Caki2 (cell line): ENCODE measurements at places on chromosomes 5 and 9. TPM values are rescaled to one million over a fixed set of nuclear protein-coding genes. Genes with fewer than 3 reads are reported as not detected.
A peak's percentile ranks its signal among the peaks of the same experiment; 100 is the strongest.

PRELID2 gene
- 33.1 and 46.4 TPM in 2 replicates for total RNA-seq

SLC2A8 gene
- 13.0 and 16.7 TPM in 2 replicates for total RNA-seq

NMUR2 gene
- total RNA-seq: 6.4 TPM in 1 of 2 replicates, not detected in the other

LCN15 gene
- not detected in 2 replicates for total RNA-seq

ENTR1 gene
- 58.2 and 79.3 TPM in 2 replicates for total RNA-seq

DNA sequence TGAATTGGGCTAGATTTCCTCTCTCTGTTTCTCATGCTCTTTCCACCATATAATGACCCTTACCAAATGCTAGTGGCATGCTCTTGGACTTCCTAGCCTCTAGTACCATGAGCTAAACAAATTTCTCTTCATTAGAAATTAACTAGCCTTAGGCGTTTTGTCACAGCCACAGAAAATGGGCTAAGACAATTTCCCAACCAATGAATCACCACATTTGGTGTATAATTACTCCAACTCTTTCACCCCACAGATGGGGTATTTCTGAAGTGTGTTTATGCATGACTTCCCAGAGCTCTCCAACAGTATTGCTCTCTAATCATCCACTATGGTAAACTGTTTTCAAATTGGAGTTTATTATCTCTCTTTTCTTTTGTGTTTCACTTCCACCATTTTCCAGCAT, 1041.1 kb upstream of the COX7C start:
- no peak for DNase-seq

- DNase-seq: no peak
Observed at GRCh38 chr9:89357331-89358197, 39.3 kb downstream of the SECISBP2 start.

GRCh38 chr9:124006448-124007361, 4.9 kb upstream of the LHX2 start:
- peak; percentile 10 for DNase-seq

DNA sequence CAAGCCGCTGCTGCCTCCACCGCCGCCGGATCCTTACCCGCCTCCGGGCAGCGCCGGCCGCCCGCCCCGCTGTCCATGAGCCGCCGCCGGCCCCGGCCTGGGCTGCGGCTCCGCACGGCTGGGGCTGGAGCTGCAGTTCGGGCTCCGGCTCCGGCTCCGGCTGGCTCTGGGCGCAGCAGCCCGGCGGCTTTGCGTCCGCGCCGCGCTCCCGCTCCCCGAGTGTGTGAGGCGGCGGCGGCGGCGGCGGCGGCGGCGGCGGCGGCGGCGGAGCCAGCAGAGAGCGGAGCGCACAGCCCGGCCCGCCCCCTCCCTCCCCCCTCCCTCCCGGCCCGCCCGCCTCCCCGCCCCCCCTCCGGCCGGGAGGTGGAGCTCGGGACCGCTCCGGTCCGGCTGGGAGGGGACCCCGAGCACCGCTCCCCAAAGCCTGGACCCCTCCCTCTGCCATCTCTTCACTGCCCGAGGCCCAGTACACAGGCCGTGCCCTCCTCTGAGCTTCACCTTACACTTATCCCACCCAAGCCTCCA, at the start of gene PCDH1:
PCDH1 (minus strand) TSS at position 225 of the 525 bp plus-strand sequence; CDS start at position 77, 148 bp downstream.
- no peak for DNase-seq

DNA sequence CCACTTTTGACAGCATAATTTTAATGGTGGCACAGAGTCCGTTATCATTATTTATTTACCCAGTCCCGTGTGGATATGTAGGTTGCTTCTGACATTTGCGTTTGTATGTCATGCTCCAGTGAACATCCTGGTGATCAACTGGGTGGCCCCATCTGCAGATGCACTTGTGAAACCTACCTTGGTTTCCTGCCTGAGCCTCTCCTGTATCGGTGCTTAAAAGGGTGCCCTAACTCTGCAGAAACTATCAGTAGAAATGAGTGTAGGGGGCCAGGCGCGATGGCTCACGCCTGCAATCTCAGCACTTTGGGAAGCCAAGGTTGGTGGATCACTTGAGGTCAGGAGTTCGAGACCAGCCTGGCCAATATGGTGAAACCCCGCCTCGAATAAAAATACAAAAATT, 92.1 kb upstream of the IER5L start:
- DNase-seq: no peak

DNA sequence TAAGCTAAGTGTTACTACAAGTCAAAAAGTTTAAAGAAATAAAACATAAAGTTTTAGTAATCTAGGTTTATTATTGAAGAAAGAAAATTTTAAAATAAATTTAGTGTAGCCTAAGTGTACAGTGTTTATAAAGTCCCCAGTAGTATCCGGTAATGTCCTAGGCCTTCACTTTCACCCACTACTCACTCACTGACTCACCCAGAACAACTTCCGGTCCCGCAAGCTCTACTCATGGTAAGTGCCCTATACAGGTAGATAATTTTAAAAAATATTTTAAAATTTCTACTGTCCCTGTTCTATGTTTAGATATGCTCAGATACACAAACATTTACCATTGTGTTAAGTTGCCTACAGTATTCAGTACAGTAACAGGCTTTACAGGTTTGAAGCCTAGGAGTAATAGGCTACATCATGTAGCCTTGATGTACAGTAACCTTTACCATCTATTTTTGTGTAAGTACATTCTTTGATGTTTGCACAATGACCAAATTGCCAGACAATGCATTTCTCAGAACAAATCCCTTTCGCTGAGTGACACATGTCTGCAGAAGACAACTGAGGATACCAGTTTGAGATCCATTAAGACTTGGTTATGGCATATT, 253.6 kb downstream of the TRIM32 start:
- no peak for DNase-seq

DNA sequence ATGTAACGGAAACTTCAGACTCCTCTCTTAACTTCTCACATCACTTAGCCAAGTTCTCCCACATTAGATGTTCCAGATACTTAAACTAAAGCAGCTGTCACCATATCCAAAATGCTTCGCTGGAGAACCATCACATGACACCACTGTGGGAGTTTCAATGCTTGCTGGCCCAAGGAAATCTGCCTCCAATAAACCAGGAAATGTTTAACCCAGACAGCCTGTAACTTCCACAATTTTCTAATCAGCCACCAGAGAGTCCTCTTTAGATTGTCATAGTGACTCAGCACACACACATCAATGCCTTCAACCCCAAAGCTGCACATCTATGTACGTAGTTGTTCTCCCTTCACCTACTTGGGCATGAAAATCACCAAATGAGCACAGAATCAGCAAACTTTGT, 118.7 kb downstream of the LPAR1 start:
- DNase-seq: peak; percentile 95

GRCh38 chr5:178427576-178428197, 162.5 kb downstream of the COL23A1 start:
- no peak for DNase-seq

GRCh38 chr9:16510482-16510881, 360.0 kb downstream of the BNC2 start:
- DNase-seq: no peak

DNA sequence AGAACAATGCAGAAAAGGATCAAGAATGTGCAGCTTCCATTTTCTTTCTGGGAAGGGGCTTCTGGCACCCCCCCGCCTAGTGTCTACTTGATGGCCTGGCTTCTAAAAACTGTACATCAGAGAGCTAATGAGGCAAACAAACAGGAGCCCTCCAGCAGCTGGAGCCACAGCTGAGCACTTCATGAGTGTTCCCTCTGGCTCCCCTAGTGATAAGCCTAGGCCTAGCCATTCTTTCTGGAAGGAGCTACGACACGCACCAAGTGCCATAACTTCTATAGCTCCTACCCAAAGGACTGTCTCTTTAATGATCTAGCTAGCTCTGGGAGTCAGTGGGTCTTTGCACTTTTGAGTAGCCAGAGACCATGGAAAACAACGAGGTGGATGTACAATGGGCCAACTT, 66.1 kb downstream of the DNAH5 start:
- no peak for DNase-seq

DNA sequence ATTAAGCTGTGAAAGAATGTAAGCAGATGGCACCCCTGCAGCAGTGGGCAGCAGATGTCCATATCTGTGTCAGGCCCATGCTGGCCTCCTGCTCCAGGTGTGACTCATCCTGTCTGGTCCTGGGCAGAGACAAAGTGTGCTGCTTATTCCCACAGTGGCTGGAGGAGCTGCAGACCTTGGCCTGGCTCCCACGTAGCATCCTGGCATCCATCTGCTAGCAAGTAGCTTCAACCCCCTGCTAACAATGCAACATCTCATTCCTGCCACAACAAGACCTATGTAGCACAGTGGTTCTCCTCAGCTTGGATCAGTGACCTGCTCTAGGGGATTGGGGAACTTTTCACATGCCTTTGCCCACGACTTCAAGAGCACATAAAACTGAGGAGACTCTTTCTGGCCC, 126.4 kb upstream of the SLC12A2 start:
- peak; percentile 51 for DNase-seq

DNA sequence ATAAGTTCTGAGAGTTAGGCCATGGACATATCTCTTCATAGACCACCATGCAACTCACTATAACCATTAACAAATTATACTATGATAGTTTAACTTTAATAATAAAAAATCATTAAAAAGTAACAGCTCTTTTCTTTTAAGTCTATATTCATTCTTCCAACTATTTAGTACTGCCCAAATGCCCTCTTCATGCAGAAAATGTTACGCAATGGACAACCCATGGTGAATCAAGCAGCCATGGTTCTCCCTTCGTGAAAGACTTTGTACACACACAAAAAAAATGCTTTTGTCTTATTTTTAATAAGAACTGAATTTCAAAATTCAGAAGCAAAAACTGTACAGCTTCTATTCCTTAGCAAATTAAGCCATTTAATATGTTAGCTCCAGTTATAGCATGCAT, 401.1 kb downstream of the EFNA5 start:
- no peak for DNase-seq

DNA sequence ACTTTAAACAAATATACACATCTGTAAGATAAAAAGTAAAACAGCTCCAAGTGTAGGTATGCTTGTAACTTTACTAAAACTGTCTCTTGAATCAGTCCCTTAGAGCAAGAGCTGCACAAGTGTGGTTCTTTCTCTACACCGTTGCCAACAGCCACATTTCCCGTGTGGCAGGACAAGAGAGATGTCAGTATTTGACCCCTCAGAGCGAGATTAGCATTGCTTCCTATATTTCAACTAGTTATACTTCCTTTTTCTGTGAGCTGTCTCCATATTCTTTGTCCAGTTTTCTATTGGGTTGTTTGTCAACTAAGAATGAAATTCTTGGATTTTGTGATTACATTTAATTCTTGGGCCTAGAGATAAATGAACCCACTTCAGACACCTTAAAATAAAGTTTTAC, 8.0 kb downstream of the PLIN2 start:
- no peak for DNase-seq

DNA sequence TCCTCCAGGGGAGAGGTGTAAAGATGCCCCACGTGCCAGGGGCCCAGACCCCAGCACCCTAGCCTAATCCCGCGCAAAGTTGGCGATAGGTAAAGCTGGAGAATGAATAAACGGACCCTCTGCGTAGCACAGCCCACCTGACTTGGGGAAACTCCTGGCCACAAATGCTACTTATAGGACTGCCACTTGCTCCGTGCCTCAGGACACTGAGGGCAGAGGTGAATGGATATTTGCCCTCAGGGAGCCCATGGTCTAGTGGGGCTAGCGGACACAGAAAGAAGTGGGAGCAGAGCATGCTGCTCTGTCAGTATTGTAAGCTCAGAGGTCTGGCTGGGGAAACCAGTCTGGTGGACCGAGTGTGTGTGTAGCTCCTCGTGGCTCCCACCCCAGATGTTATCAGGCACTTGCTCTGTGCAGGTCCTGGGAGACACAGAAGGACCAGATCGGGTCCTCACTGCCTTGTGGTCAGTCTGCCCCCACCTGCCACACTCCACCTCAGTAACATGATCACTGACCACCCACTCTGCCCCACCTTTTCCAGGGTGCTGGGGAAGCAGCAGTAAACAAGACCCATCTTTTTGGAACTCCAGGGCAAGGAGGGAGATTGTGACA, 841 bp downstream of the GRK6 start:
- no peak for DNase-seq

- DNase-seq: no peak
Observed at GRCh38 chr5:153520137-153520536, 29.7 kb downstream of the GRIA1 start.

DNA sequence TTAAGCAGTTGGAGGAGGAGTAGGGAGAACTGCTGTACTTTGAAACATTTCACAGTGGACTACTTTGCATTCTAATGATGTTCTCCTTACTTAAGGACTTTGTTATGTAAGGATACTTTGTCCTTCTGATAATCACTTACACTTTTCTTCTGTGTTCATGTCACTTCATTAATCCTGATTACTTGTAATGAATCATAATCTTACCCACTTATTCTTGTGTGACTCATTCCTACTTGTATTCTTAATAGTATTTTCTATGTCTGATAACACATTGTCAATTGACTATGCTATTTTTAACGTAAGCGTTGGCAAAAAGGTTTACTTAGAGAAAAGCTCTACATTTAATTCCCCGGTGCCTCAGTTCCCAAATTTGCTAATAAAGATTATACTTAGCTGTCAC, 63.8 kb downstream of the GHR start:
- DNase-seq: no peak

DNA sequence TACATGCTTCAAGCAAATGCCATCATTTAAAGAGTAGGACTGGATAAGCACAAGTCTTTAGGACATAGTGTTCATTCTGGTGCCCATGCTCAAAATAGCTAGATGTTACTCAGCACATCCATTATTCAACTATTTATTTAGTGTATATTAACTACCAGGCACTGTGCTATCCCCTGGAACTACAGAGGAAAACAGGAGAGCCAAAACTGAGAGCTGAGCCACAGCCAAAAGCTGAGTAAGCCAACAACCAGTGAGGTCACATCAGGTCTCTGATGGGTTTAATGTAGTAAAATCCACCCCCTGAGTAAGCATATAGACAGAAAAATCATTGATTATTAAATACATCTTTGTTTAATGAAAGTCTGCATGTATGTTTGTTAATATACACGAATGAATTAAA, 469.3 kb upstream of the DMAC1 start:
- DNase-seq: no peak
